ENCODE measurements at places on chromosomes 16 and 17.
A peak's percentile ranks its signal among the peaks of the same experiment; 100 is the strongest.

- DNase-seq: peak; percentile 60
Measured at GRCh38 chr16:5041600-5042133, 7.9 kb upstream of the NAGPA start.

- no peak for DNase-seq
Measured at GRCh38 chr17:69609473-69610305, 195.2 kb downstream of the MAP2K6 start.

DNA sequence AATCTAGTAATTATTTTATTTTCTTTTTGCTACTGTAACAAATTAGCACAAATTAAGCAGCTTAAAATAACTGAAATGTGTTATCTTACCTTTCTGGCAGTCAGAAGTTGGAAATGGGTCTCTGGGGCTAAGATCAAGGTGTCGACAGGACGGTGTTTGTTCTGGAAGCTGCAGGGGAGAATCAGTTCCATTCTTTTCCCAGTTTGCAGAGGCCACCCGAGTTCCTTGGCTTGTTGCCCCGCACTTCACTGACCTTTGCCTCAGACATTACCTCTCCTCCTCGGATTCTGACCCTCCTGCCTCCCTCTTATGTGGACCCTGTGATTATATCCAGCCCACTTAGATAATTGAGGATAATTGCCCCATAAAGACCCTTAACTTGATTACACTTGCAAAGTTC, 61.0 kb upstream of the MAF start:
- DNase-seq: no peak

GRCh38 chr16:303760-304505, 21.0 kb downstream of the PDIA2 start:
- DNase-seq: no peak

- DNase-seq: no peak
Measured at GRCh38 chr17:46976626-46977270, 2.3 kb downstream of the RPRML start.

- no peak for DNase-seq
Measured at GRCh38 chr16:85286951-85287814, 174.9 kb upstream of the CIBAR2 start.

- DNase-seq: no peak
Measured at GRCh38 chr16:73058221-73058615, 10.3 kb upstream of the ZFHX3 start.

Data from non-pigmented ciliary epithelial cell (primary cell).